Stomach (tissue), 19 donors: ENCODE measurements at places on chromosomes 12 and 14.

DNA sequence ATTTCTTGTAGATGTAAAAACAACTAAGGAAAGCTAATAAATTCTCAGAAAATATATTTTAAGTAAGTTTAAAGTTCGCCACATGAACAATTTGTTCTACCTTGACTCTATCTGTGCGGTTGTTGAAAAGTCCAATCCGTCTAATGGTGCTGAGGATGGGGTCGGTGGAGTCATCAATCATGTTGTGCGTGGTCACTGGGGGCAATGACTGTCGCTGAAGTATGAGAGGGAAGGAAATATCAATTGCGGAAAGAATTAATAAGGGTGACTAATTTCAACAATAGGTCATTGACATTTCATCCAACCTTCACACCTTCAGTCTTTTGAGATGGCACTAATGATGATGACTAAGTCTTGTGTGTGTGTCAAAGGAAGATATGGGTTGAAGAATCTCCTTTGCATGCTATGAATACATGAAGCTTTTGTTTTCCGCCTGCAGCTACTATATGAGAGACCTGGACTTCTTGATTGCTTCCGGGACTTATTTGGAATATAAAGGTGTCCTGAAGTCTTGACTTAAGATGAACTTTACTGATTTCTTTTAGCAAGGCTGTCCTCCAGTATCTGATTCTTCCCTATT, 32.1 kb downstream of the SPX start:
- no peaks in the 10 kb centered on the region for H3K36me3 ChIP-seq
- H3K4me1 ChIP-seq = no peaks in the 10 kb centered on the region
- no peak overlapping the region for H3K27ac ChIP-seq
- no peak overlapping the region for H3K4me3 ChIP-seq
- no peak for DNase-seq

DNA sequence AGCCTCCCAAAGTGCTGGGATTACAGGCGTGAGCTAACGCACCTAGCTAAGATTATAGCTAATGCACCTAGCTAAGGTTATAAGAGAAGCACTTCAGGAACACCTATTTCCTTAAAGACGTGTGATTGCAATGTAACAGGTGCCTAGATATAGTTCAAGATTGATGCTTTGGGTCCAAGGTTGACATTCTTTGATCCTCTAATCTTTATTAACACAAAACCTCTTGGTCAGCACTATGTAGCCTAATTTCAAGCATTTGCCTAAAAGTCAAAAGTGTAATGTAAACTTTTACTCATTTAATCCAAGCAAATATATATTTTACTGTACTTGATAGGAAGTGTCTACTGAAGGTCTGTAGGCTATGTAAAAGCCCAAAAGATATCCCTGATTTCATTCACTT, 36.5 kb downstream of the SCFD1 start:
- peaks cover 9% of the 10 kb centered on the region for H3K4me1 ChIP-seq
- DNase-seq = no peak
- H3K36me3 ChIP-seq = peaks cover 49% of the 10 kb centered on the region
- no peaks in the 10 kb centered on the region for H3K27me3 ChIP-seq

DNA sequence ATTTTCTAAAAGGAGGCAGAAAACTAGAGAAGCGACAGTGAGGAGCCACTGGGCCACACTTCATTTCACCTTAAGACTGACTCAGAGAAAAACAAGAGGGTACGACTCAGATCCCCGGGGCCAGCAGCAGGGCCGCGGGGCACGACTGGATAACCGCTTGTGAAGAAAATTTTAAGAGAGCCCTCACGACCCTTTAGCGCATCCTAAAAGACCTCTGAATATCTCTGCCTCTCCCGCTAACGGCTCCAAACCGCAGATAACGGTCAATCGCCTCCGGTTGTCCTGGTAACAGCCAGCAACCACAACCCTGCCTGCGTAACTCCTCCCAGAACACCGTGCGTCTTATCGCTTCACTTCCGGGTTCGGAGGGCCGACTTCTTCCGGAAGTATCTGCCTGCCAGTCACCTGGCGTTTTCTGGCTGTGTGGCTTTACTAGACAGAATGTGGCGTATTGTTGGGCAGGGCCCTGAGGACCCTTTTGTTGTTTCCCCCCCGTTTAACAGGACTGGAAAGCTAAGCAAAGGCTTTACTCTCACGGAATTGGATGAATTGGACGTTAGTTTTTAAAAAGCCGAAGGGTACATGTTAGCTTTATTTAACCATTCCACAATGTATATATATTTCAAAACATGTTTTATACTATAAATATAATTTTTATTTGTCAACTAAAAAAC, 5.4 kb upstream of the ATP23 start:
- peaks cover 6% of the 10 kb centered on the region for H3K4me1 ChIP-seq
- H3K36me3 ChIP-seq = no peaks in the 10 kb centered on the region
- H3K4me3 ChIP-seq = peak overlapping the region; percentile 57
- no peaks in the 10 kb centered on the region for H3K27me3 ChIP-seq
- peak; percentile 91 for DNase-seq
- peak overlapping the region; percentile 77 for H3K27ac ChIP-seq

GRCh38 chr14:89107626-89108025, 283.2 kb downstream of the TTC8 start:
- no peaks in the 10 kb centered on the region for H3K36me3 ChIP-seq
- DNase-seq = no peak
- H3K27me3 ChIP-seq = no peaks in the 10 kb centered on the region
- H3K27ac ChIP-seq = no peak overlapping the region
- no peak overlapping the region for H3K4me3 ChIP-seq

DNA sequence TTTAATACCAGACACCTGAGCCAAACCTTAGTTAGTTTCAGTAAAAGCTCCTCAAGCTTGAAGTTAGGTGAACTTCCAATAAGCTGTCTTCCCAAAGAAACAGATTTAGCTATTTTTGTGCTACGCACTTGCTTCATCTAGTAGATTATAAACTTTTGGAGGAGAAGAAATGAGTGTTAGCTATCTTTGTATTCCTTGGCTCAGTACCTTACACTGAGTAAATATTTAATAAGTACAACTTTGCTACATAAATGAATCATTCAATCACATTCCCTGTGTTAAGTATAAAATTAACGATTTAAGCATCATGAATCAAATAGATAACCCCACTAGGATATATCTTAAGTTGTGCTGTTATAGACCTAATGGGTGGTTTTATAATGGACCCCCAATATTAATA, 307.0 kb downstream of the PCNX1 start:
- no peaks in the 10 kb centered on the region for H3K4me1 ChIP-seq
- DNase-seq = no peak
- no peaks in the 10 kb centered on the region for H3K36me3 ChIP-seq
- no peak overlapping the region for H3K27ac ChIP-seq
- no peaks in the 10 kb centered on the region for H3K27me3 ChIP-seq
- no peak overlapping the region for H3K4me3 ChIP-seq

DNA sequence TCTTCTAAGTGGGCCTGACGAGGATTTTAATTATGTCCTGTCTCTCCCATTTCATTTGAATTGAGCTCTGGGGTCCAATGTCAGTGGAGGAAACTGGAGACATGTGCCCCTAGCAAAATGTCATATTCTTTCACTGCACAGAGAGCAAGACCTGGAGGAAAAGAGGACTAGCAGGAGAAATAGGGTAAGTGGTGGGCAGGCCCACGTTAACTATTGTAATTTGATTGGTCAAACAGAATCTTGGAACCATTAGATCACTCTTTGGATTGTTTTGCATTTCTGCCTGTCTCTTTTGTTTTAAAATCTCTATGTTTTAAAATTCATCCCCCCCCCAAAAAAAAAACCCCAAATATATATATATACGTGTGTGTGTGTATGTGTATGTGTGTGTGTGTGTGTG, 113.9 kb upstream of the PELI2 start:
- no peak overlapping the region for H3K4me3 ChIP-seq
- no peaks in the 10 kb centered on the region for H3K36me3 ChIP-seq
- DNase-seq = no peak
- no peaks in the 10 kb centered on the region for H3K27me3 ChIP-seq
- H3K27ac ChIP-seq = no peak overlapping the region

DNA sequence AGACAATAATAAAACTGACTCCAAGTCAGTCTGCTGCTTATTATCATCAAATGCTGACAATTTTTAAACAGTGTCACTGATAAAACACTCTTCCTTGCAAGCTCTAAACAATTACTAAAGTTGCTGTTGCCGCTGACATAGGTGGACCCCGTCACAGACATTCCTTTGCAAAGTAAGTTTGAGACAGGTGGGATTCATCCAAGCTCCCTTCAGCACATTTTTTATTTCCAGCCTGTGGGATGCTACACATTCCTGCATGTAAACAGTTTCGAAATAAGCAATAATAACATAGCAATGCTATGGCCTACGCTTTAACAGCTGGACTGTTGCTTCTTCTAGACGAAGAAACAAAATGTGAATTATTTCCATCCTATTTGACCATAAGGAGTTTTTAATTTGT, 85.4 kb upstream of the HIF1A start:
- peak; percentile 56 for DNase-seq
- H3K27ac ChIP-seq = peak overlapping the region; percentile 40
- no peaks in the 10 kb centered on the region for H3K36me3 ChIP-seq
- H3K4me1 ChIP-seq = peaks cover 9% of the 10 kb centered on the region
- no peak overlapping the region for H3K4me3 ChIP-seq

DNA sequence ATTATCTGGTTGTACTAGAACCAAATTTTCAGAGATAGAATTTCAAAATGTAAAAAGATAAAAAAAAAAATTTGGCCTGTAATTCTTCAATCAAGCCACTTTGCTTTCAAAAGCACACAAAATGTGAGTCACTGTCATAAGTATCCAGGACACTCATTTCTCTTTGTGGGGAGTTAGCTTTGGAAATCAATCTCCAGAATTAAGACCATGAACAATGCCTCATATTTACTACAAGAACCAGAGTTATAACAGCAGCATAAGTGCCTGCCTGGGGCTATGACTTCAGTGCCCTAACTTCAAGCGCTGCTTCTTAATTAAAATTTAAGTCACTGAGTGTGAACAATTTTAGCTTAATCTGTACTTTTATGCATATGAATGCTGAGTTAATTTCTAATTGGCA, 162.1 kb downstream of the C12orf42 start:
- peaks cover 4% of the 10 kb centered on the region for H3K4me1 ChIP-seq
- no peaks in the 10 kb centered on the region for H3K36me3 ChIP-seq
- no peaks in the 10 kb centered on the region for H3K27me3 ChIP-seq
- H3K4me3 ChIP-seq = no peak overlapping the region
- DNase-seq = no peak

- peaks cover 69% of the 10 kb centered on the region for H3K36me3 ChIP-seq
- peak overlapping the region; percentile 72 for H3K27ac ChIP-seq
- peaks cover 36% of the 10 kb centered on the region for H3K4me1 ChIP-seq
- DNase-seq = no peak
- no peak overlapping the region for H3K4me3 ChIP-seq
These were observed 133.4 kb downstream of the RFLNA start for GRCh38 chr12:124428136-124428791.

DNA sequence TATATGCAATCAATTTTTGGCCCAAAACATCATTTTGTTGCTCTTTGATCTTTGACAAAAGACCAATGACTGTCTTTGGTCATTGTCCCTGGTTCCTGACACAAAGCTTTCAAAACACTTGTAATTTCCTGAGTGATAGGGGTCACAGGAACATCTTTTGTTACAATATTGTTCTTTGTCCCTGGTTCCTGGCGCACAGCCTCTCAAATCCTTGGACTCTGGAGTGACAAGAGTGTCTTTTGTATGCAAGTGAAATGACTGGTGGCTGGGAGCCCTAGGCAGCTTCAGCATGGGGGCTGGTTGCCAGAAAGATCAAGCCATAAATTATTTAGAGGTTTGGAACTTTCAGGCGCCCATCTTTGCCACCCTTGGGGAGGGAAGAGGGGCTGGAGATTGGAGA, 53.9 kb downstream of the DNAH10 start:
- H3K4me1 ChIP-seq = no peaks in the 10 kb centered on the region
- H3K27me3 ChIP-seq = no peaks in the 10 kb centered on the region

GRCh38 chr14:79764323-79764722, 447.0 kb downstream of the DIO2 start:
- H3K27me3 ChIP-seq = no peaks in the 10 kb centered on the region
- H3K27ac ChIP-seq = no peak overlapping the region
- peak; percentile 30 for DNase-seq
- no peak overlapping the region for H3K4me3 ChIP-seq

- H3K4me3 ChIP-seq = no peak overlapping the region
- no peaks in the 10 kb centered on the region for H3K36me3 ChIP-seq
These were observed 217.1 kb upstream of the PLEKHG7 start for GRCh38 chr12:92485351-92486348.

- peaks cover 41% of the 10 kb centered on the region for H3K27me3 ChIP-seq
- H3K27ac ChIP-seq = no peak overlapping the region
- no peaks in the 10 kb centered on the region for H3K36me3 ChIP-seq
These were observed 20.3 kb upstream of the ADGRD1 start for GRCh38 chr12:130933269-130933995.

DNA sequence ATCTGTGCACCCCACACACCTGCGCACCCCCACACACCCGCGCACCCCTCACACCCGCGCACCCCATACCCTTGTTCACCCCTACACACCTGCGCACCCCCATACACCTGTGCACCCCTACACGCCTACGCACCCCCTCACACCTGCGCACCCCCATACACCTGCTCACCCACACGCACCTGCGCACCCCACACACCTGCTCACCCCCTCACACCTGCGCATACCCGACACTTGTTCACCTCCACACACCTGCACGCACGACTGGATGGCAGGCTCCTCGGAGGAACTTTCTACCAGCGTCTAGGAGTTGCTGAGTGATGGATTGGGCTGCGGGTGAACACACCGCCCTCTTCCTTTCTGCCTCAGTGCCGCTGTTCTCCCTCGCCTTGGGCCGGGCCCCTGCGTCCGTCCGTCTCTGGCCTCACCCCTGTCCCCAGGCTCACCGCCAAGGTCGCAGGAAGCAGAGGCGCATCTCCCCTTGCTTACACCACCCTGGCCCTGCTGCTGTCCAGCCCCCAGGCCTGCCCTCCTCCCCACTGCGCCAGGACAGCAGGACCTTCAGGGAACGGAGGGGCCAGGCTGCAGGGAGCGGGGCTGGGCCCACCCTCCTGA, 20.7 kb upstream of the TMEM106C start:
- peaks cover 18% of the 10 kb centered on the region for H3K27me3 ChIP-seq
- no peak for DNase-seq
- no peaks in the 10 kb centered on the region for H3K36me3 ChIP-seq
- no peak overlapping the region for H3K4me3 ChIP-seq
- H3K4me1 ChIP-seq = peaks cover 16% of the 10 kb centered on the region

DNA sequence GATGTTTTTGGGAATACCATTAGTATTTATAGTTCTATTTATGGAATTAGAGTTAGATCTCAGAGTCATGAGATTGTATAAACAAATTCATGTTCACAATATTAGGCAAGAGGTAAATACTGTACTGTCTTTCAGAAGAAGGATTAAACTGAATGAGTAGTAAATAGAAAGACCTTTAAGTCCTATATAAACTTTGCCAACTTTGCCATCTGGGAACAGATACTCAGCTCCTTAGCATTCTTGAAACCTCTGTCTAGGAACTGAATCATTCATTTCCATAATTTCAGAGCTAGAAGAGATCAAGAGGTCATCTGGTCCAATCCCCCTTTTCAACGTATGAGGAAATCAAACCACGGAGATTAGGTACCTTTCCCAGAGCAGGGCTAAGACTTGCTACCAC, 141.1 kb downstream of the CAND1 start:
- H3K4me3 ChIP-seq = no peak overlapping the region
- no peaks in the 10 kb centered on the region for H3K27me3 ChIP-seq
- DNase-seq = no peak
- no peaks in the 10 kb centered on the region for H3K4me1 ChIP-seq
- H3K27ac ChIP-seq = no peak overlapping the region

GRCh38 chr12:29159661-29160060, 10.6 kb downstream of the FAR2 start:
- no peaks in the 10 kb centered on the region for H3K36me3 ChIP-seq
- no peak for DNase-seq
- no peak overlapping the region for H3K27ac ChIP-seq
- H3K4me1 ChIP-seq = peaks cover 6% of the 10 kb centered on the region
- no peaks in the 10 kb centered on the region for H3K27me3 ChIP-seq

GRCh38 chr14:57029620-57030253, 219.5 kb upstream of the OTX2 start:
- DNase-seq = no peak
- no peaks in the 10 kb centered on the region for H3K27me3 ChIP-seq
- H3K4me1 ChIP-seq = no peaks in the 10 kb centered on the region
- H3K36me3 ChIP-seq = no peaks in the 10 kb centered on the region
- no peak overlapping the region for H3K27ac ChIP-seq
